ENCODE measurements at places on chromosomes 4 and X. TPM values are rescaled to one million over a fixed set of nuclear protein-coding genes. Genes with fewer than 3 reads are reported as not detected.

PAGE2 gene
- total RNA-seq, result not detected

HS6ST2 gene
- total RNA-seq, result not detected

FAAH2 gene
- 11.8 TPM for total RNA-seq

UGT2B15 gene
- not detected for total RNA-seq

NPY1R gene
- not detected for total RNA-seq

NLGN4X gene
- not detected for total RNA-seq

Data from T-helper 17 cell (primary cell).